ENCODE measurements at places on chromosomes 5 and 9.

DNA sequence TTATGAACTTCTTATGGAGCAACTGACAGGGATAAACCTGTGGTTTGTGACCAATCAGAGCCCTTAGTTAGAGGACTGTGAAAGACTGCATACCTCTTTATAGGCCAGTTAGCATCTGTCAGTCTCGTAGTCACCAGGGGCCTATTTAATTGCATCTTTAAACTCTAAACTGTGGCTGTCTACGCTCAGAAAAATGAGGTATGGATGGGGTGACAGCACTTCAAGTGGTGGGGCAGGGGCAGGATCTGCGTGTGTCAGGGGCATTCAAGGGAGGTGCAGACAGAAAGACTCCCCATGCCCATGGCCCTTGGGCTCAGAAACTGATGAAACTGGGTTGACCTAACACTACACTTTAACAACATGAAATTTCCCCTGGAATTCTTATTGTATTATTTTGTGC is 132.6 kb upstream of the TBCA start:
- DNase-seq = no peak

DNA sequence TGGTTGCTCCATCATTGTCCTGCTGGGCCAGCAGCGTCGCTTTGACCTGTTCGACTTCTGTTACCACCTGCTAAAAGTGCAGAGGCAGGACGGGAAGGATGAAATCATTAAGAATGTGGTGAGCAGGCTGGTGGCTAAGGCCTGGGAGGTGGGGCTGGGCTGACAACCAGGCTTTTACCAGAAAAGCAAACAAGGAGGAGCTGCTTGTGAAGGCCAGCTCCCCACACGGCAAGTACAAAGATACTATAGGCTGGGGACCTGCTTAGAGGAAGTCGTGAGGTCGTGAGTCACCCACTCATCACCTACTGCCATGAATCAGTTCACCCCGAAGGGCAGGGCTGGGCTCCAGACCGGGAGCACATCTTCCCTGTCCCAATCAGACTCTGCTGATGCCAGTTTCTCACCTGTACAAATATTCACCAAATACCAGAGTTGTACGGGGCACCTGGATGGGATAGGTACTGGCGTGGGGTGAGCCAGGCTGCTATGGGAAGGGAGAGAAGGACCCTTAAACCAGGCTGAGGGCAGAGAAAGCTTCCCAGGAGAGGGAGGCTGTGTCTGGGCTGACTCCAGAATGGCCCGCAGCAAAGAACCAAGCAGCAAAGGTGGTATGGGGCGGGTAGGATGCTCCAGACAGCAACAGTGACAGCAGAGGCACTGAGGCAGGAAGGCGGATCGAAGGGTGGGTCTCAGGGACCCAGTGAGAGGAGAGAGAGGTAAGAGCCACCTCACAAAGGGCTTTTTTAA is 69.3 kb upstream of the NIPAL4 start:
- DNase-seq = peak; percentile 98

DNA sequence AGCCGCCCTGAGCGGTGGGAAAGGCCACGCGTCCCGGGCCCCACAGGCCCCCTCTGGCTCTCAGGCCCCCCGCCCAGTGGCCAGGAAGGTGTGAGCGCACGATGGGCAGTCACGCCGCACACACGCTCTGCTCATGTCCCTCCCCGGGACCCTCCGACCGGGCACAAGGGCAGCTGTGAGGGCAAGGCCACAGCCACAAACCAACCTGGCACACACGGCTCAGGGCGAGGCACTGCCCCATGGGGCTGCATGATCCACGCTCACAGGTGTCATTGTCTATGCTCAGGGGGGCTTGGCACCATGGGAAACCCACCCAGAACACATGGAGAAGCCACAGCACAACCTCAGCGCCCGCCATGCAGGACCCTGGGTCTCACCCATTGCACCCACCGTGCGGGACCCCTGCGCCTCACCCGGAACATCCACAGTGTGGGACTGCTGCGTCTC is 51.3 kb downstream of the SLC12A7 start:
- no peak for DNase-seq

- peak; percentile 91 for DNase-seq
These were observed 223.7 kb downstream of the PAPPA start for GRCh38 chr9:116377179-116377798.

GRCh38 chr9:13971415-13971814 is 342.5 kb downstream of the NFIB start:
- no peak for DNase-seq

DNA sequence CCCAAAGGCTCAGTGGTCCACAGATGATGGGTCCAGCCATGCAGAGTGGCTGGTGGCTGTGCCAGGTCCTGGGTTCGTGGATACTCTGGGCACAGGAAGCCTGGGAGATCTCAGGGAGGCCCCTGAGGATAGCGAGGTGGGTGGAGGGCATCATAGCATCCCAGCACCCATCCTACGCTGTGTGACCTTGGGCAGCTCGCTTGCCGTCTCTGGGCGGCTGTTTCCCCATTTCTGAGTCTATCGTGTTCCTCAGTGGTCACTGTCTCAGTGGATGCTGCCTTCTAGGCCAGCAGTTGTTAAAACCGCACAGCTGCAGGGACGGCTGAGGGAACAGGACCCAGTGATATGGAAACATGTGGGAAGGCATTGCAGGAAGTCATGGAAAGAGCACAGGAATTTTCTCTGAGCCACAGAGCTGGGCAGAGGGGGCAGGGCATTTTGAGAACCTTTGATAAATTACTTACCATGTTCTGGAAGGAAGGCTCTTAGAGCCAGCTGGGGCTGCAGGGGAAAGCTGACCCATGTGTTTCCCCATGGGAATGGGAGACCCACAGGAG is 86.4 kb upstream of the COL5A1 start:
- no peak for DNase-seq

GRCh38 chr9:124295159-124295794 is 37.5 kb downstream of the NEK6 start:
- DNase-seq = no peak

DNA sequence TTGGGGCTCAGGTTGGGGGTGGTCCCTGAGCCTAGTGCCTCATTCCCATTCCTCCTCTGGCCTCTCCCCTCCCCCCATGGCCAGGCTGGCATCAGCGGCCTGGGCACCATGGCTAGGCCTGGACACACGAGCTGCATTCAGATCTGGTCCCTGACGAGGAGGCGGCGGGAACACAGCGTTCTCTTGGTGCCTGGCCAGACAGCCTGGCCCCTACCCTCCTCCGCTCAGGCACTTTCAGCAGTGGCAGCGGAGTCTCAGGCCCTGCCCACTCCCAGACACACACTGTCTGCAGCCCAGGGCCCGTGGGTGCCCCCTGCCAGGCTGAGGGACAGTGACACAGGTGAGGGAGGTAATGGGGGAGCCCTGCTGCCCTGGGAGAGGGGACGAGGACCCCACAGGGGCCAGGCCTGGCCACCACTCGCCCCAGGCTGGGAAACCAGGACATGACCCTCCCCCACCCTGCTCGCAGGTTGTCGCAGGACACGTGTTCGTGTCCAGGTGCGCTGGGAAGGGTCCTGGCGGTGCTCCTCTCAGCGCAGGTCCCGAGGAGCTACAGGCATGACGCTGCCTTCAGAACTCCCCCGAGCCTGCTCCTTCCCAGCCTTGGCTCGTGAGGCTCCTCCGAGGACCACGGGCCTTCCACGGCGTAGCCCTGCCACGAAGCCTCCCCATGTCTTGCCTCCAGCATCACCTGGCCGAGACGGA is 19.9 kb upstream of the UBAC1 start:
- no peak for DNase-seq

GRCh38 chr5:16733331-16734006 is 116.7 kb upstream of the RETREG1 start:
- DNase-seq = no peak

- no peak for DNase-seq
These were observed 41.6 kb downstream of the CYSTM1 start for GRCh38 chr5:140216478-140217074.

DNA sequence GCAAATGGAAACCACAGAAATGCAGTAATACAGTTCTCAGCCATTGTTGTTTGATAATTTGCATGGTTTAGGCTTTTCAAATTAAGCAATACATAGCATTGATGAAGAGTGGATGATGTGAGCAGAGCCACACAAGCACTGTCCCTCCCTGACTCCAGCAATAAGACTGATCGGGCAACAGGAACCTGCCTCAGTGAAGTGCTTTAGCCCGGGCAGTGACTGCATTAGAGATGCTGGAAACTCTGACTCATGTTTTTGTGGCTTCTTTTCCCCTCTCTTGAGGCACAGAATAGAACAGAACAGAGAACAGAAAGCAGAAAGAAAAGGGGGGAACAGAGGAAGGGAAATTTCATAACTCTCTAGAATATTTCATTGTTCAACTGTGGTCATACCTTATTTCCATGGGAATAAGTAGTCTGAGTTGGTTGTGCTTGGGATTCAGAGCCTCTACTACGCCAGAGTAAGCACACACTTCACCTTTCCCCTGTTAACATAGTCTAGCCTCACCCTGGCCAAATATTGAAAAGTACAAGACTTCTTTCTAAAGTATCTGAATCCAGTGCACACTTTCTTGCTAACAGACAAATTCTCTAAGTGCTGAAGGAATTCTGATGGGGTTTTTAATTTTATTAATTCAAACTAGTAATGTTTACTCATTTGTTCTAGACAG is 164.8 kb upstream of the VCAN start:
- DNase-seq = peak; percentile 60

GRCh38 chr9:116658265-116658664 is 28.8 kb upstream of the TRIM32 start:
- no peak for DNase-seq

DNA sequence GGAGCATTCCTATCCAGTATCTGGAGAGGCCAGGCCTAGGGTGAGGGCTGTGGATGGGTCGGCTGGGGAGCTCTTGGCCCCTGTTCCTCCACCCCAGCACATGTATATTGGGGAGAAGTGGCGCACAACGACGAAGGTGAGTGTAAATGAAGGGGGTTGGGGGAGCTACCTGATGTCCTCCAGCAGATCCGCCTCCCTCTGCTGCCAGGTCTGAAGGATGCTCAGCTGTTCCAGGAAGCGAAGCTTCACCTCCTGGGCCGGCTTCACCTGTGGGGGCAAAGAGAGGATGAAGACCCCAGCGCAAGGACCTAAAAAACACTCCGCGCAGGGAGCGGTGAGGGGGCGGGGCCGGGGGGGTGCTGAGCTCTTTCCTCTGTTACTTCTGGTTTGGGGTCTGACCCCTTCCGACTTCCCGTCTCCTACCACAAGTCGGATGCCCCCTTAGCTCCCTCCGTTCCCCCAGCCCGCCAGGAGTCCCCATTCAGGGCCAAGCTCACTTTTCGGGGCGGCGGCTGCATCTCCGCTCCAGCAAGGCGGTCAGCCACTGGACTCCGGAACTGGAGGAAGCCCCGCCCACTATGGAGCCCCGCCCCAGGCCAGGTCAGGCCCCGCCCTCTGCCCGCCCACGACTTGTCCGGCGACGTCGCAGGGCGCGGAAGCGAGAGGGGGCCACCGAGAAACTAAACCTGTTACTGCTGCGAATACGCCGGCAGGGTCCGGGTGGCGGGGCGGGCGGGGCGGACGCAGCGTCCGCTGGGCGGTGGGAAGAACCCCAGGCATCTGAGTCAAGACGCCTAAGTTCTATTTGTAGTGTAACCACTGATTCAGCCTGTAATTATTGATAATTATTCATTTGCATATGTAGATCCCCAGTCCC is at the start of gene FCHSD1:
TSS of gene FCHSD1 (minus strand) at position 568 of the 877 bp plus-strand sequence. CDS start at position 518, 50 bp downstream.
- peak; percentile 55 for DNase-seq

GRCh38 chr5:139196296-139196956 is 1.7 kb downstream of the SIL1 start:
- no peak for DNase-seq

DNA sequence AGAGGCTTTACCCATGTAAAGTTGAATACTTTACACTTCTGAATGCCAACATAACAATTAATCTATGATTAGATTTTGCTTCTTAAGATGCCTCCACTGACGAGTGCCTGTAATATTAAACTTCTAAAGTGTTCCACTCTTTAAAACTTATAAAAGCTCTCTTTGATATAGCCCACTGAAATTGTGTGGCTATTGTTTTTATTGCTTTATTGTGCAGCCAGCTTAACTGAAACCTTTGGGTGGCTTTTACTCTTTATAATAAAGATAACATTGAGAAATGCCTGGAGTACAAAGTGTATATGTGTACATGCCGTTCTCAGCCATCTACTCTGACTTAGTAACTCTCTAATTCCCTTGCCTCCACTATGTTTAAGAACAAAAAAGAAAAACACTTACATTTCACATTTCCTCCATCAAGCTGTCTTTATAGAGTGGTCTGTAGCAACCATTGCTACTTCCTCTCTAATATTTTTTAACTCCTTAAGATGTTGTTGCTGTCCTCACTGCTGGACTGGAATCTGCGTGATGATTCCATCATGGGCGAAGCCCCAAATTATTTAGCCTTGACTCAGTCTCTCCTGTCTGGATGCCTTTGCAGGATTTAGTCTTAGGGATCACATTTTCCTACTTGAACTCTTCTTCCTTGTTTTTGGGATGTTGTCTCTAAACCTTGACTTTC is 9.1 kb downstream of the PIK3R1 start:
- DNase-seq = no peak

DNA sequence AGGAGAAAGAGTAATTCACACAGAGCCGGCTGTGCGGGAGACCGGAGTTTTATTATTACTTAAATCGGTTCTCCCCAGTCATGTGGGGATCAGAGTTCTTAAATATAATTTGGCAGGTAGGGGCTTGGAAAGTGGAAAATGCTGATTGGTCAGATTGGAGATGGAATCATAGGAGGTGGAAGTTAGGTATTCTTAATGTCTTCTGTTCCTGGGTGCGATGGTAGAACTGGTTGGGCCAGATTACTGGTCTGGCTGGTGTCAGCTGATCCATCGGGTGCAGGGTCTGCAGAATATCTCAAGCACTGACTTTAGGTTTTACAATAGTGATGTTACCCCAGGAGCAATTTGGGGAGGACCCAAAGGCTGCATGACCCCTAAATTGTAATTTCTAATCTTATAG is 4.6 kb upstream of the CERCAM start:
- DNase-seq = peak; percentile 66

- DNase-seq = peak; percentile 25
These were observed 875 bp downstream of the ACO1 start for GRCh38 chr9:32385152-32385884.

DNA sequence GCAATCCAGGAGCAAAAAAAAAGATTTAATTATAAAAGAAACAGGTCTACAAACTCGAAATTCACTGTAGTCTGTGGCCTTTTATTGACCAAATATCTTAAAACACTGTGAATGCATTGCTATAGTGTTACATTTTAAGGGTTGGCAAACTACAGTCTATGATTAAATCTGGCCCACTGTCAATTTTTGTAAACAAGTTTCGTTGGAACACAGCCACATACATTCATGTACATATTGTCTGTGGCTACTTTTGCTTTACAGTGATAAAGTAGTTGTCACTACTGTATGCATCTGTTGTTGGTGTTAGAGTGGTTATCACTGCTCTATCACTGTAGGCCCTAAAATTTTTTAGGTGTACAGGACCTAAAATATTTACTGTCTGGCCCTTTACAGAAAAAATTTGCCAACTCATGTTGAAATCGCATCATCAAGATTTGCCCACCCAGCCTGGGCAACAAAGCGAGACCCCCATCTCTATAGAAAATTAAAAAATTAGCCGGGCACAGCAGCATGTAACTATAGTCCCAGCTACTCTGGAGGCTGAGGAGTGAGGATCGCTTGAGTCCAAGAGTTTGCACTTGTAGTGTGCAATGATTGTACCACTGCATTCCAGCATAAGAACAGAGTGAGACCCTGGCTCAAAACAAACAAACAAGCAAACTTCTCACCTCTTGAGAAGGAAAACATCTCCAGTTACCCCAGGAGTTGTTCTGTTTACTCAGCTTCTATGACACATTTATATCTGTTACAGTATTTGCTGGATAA is 89.0 kb downstream of the ERBIN start:
- no peak for DNase-seq
